Left ventricle myocardium inferior (tissue), 1 donor: ENCODE measurements at places on chromosomes 2 and 18. TPM values are rescaled to one million over a fixed set of nuclear protein-coding genes. Genes with fewer than 3 reads are reported as not detected.

DNA sequence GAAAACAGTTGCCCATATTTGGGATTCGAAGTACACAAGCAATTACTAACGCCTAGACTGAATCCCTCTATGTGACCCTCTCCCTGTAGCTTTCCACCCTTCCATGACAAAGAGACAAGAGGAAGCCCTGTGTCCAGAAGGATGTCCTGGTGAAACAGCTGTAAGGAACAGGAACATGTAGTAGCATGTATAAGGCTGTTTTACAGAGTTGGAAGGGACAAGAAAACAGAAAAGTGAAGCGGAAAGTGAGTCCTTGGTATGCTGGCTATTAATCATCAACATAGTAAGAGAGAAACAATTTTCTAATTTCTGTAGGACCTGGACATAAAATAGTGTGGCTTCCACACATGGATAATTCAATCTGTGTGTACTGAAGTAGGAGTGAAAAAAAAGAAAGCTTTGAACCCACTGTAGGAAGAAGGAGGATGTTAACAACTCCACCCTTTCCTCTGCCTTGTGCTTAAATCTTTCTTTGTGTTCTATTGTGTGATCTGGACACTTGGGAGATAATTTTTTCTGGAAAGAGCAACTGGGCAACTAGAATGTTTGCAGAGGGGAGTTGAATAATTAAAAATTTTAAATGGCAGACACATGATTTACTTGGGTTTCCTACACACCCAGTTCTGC is 162.3 kb upstream of the ZSWIM2 start:
- peaks cover 3% of the 10 kb centered on the region for H3K4me1 ChIP-seq
- H3K4me3 ChIP-seq, result no peak overlapping the region
- no peaks in the 10 kb centered on the region for H3K27me3 ChIP-seq
- DNase-seq, result no peak
- no peaks in the 10 kb centered on the region for H3K36me3 ChIP-seq

The KCNG2 gene
- not detected for total RNA-seq

DNA sequence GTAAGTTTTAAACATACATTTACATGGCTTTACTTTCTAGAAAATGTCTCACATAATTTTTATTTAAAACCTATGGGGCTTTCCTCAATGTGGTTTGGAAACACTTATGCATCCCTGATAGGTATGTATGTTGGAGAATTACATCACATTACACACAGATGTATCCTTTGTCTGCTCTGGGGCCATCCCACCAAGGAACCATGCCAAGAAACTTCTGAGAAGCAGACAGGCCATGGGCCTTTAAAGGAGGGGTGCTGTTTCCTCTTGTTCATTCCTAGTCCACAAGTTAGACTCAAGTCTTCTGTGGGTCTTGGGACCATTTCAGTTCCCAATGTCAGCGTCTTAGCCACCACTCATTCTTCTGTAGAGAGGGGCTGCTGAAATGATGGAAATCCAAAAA is 162.0 kb upstream of the SETBP1 start:
- no peaks in the 10 kb centered on the region for H3K36me3 ChIP-seq
- H3K4me3 ChIP-seq, result no peak overlapping the region
- H3K4me1 ChIP-seq, result no peaks in the 10 kb centered on the region
- no peak for DNase-seq

GRCh38 chr18:76979906-76980305 is 152.7 kb downstream of the MBP start:
- no peak overlapping the region for H3K4me3 ChIP-seq
- H3K36me3 ChIP-seq, result peaks cover 4% of the 10 kb centered on the region
- no peak for DNase-seq
